ENCODE measurements at places on chromosomes 2 and 18.

GRCh38 chr2:20609349-20609994 lies 41.4 kb downstream of the HS1BP3 start:
- DNase-seq, result peak; percentile 59

GRCh38 chr2:133107058-133107815 lies 437.2 kb upstream of the LYPD1 start:
- DNase-seq, result no peak

DNA sequence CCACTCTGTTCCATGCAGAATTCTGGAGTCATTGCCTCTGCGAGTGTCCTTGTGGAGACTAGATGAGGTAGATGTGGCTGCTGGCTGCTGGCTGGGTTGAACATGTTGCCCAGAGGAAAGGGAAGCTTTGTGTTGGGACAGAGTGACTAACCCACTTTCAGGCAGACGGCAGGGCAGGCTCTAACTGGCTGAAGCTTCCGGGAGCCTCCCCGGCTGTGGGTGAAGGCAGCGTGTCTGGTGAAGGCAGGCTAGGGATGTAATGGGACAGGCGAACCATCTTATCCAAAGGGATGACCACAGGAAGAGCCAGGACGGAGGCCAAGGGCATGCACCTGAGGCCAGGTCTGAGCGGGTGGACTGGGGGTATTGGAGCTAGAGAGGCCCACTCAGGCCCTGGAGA lies 16.0 kb downstream of the ASPRV1 start:
- DNase-seq, result peak; percentile 58

- no peak for DNase-seq
These were observed 3.1 kb downstream of the NRXN1 start for GRCh38 chr2:51028829-51029228.

DNA sequence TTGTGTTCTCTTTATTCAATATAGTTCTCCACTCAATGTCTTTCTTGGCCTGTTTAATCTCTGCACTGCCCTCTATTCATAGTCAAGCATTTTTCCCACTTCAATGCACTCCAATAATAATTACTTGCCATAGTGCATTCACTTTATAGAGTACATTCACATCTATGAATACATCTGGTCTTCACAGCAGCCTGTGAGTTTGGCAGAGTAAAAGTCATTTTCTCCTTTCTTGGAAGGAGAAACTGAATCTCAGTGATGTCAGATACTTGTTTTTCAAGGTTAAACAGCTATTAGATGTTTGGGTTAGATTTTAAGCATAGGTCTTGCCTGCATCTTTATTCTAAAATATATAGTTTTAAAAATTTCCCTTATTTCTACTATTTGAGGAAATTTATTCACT lies 373.2 kb downstream of the TRIB2 start:
- no peak for DNase-seq

DNA sequence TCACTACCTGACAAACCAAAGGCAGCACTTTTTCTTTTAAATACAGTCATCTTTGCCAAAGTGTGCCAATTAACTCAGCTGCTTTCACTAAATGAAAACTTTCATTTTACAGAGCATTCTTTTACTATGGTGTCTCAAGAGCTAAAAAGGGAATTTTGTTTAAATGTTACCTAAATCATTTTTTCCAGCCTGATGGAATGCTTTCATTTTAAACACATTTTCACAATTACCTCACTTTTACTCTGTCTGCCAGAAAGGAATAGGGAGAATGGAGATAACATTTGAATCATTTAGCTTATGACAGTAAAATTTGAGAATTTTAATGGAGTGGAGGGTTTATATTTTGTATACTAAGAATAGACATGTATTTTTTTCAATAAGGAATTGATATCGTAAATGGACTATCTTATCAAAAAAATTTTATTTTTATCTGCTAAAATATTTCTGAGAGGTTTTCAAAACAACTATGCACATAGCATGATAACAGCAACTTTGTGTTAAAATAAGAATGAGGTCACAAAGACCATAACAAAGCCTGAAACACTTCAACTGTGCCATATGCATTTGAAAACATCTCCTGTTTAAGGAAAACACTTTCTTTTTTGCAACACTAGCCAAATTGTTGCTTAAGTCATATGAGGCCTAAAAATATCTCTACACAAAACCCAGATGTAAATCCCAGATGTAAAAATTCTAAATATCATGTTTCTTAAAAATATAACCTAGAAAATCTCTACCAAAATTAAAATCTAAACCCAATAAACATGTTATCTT lies 769.9 kb upstream of the FSHR start:
- DNase-seq, result no peak

- DNase-seq, result no peak
These were observed 41.5 kb downstream of the TSHZ1 start for GRCh38 chr18:75252136-75252535.

DNA sequence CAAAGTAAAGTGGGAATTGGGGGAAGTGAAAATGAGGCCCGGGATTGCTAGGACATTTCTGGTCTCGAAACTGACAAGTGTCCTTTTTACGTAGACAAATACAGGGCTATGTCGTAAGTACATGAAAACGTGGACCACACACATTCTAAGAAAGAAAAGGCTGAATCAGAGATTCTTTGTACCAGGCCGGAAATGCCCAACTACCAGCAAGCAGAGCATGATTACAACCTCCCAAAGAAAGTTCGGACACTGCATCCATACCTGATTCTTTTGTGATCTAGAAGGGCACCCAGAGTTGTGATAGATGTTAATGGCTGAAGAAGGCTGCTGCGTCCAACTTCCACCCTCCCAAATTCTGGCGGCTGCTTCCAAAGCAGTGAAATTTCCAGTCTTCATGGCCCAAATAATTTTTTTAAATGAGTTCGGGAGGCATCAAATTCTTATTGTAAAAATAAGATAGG lies 1.7 kb downstream of the RBMS1 start:
- DNase-seq, result no peak

GRCh38 chr2:180694445-180695421 lies 285.7 kb upstream of the UBE2E3 start:
- no peak for DNase-seq

- DNase-seq, result no peak
These were observed 114.9 kb upstream of the NT5C1B start for GRCh38 chr2:18704276-18704675.

DNA sequence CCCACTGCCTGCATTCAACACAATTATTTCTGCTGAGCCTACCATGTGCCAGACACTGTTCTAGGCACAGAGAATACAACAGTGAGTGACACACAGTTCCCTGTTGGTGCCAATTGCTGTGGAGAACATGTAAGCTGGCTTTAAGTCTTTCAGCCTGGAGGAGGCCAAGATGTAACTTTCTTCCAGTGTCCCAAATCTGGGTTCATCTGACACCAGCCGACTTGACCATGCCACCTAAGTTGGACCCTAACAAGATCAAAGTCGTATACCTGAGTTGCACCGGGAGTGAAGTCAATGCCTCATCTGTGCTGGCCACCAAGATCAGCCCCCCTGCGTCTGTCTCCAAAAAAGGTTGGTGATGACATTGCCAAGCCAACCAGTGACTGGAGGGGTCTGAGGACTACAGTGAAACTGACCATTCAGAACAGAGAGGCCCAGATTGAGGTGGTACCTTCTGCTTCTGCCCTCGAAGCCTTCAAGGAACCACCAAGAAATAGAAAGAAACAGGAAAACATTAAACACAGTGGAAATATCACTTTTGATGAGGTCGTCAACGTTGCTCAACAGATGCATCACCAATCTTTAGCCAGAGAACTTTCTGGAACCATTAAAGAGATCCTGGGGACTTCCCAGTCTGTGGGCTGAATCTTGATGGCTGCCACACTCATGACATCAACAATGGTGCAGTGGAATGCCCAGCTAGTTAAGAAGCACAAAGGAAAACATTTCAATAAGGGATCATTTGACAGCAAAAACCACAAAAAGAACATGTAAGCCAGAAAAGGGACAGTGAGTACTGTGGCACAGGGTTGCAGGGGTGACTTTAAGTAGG lies 6.3 kb downstream of the TRABD2A start:
- no peak for DNase-seq

DNA sequence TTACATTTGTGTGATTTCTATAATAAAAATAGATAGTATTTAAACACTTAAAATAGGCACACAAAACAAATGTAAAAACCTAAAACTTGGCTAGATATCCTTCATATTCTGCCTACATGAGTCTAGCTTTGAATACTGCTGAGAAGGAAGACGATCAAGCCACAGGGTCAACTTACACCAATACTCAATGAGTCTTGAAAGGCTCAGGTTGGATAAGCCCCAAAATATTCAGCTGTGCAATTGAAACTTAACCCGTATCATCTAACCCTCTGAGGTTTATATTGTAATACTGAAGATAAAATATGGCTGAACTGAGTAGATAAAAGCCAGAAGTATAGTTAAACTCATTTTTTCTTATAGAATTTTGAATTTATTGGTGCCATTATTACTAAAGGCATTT lies 313.0 kb upstream of the NRXN1 start:
- no peak for DNase-seq

DNA sequence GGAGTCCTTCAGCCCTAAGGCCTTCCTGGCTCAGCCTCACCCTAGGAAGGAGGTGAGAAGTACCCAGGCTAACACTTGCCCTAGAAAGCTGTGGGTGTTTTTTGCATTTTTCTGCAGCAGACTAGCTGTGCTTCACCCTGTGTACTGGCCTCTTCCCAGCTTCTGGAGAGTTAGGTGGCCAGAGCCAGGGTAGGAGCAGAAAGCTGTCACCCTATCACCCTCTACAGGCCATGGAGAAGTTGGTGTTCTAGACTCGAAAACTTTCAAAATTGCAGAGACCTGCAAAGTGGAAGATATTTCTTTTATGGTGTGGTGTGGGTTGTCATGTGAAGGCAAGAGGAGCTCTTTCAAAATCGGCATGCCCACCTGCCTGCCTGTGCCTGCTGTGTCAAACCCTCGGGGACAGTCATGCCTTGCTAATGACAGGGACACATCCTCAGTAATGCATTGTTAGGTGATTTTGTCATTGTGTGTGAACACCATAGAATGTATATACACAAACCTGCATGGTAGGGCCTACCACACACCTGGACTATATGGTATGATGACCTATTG lies 29.8 kb downstream of the EHD3 start:
- no peak for DNase-seq

GRCh38 chr2:202488671-202489070 lies 112.5 kb downstream of the BMPR2 start:
- DNase-seq, result no peak

- DNase-seq, result no peak
These were observed 60.5 kb downstream of the G6PC2 start for GRCh38 chr2:168961450-168962229.

- DNase-seq, result no peak
These were observed 478.5 kb upstream of the TNP1 start for GRCh38 chr2:217338306-217338916.

GRCh38 chr2:164721430-164721829 lies 100.1 kb upstream of the GRB14 start:
- DNase-seq, result no peak

GRCh38 chr2:15788455-15788829 lies 151.9 kb upstream of the MYCN start:
- no peak for DNase-seq

GRCh38 chr2:133393895-133394294 lies 174.4 kb downstream of the NCKAP5 start:
- no peak for DNase-seq

- no peak for DNase-seq
These were observed 41.9 kb upstream of the AAK1 start for GRCh38 chr2:69685321-69686048.

- DNase-seq, result peak; percentile 78
These were observed 370 bp upstream of the ZNF804A start for GRCh38 chr2:184598002-184598315.

GRCh38 chr18:10070561-10071000 lies 156.8 kb downstream of the VAPA start:
- DNase-seq, result no peak

- DNase-seq, result no peak
These were observed 10.7 kb upstream of the GBX2 start for GRCh38 chr2:236178890-236179235.

DNA sequence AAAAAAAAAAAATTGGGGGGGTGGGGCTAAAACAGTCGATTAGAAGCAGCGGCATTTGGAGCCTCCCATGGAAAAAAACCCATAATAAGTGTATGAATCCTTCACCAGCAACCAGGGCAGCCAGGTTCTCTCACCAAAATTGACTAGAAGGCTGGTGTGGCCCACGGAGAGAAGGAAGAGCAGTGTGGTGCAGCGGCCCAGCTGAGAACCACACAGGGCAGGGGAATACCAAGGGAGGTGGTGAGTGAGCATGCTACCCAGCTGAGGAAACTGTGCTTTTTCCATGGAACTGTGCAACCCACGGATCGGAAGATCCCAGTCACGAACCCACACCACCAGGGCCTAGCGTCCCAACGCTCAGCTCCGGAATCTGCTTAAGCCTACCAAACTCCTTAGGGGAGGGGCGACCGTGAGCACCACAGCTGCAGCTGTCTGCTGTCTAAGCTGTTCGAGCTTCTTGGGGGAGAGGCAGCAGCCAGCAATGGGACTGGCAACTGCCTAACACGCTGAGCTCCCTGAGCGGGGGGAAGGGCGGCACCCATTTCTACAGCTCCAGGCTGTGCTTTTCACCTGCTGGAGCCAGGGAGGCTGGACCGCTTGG lies 1037.2 kb upstream of the ACVR2A start:
- no peak for DNase-seq

DNA sequence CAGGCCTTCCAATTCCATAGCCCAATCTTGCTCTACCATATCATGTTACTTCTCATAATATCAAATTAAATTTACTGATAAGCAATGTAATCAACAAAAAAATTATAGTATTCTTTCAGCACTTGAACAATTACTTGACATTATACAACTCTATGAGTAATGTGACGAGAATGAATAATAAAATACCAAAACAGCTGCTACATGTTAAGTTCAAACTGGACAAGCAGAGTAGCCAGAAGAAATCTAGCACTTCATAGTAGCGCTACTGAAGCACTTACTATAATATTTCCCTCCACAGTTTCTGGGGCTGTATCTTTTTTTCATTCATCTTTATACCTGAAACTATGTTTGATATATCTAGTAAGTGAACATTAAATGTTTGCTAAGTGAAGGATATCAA lies 14.9 kb downstream of the PPP3R1 start:
- no peak for DNase-seq

- no peak for DNase-seq
These were observed 407.5 kb upstream of the RGPD4 start for GRCh38 chr2:107419191-107419590.

- DNase-seq, result no peak
These were observed 18.2 kb downstream of the PTPRM start for GRCh38 chr18:7585276-7585670.

All from suprapubic skin (tissue), 4 donors.